Stimulated activated CD4-positive, alpha-beta T cell treated with anti-CD3 and anti-CD28 coated beads, Interleukin-2, amount 100 ng/mL, for 24 hours (primary cell): ENCODE measurements at places on chromosomes 13 and 19.

- no peak for DNase-seq
These were observed 28.6 kb downstream of the PIN1 start for GRCh38 chr19:9863759-9864158.

GRCh38 chr19:3133793-3134116, 2.1 kb upstream of the GNA15 start:
- DNase-seq = no peak

DNA sequence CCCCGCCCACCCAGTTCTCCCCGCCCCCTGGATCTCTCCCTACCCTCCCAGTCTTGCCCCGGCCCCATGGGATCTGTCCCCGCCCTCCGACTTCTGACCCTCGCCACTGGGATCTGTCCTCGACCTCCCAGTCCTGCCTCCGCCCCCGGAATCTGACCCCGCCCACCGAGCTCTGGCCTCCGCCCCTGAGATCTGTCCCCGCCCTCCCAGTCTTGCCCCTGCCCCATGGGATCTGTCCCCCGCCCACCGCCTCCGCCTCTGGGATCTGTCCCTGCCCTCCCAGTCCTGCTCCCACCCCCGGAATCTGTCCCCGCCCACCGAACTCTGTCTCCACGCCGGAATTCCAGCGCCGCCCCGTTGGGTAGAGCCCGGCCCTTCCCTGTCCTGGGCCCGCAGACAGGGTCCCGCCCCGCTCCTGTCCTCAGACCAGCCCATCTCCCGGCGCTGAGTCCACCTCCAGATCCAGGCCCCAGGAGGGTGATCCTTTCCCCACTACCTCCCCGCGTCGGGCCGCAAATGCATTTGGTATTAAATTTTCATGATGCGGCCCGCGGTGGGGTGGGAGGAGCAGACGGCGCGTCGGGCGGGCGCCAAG, 1.5 kb upstream of the SLC17A7 start:
- peak; percentile 66 for DNase-seq

DNA sequence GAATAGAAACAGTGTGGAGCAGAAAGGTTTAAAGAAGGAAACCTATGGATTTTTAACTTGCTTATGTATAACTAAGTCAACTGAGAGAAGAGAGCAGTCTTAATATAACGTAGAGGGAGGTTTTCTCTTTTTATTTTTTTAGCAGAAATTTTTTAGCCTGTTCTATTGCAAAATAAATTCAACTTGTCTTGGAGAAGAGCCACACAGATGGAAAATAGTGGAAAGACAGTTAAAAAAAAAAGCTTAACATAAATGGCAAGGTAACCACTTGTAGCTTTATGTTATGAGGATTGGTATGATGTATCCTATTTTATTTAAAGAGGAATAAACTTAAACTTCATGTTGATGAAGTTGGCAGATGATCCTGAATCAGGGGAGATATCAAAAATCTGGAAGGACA, 312.4 kb downstream of the SHISA2 start:
- no peak for DNase-seq

DNA sequence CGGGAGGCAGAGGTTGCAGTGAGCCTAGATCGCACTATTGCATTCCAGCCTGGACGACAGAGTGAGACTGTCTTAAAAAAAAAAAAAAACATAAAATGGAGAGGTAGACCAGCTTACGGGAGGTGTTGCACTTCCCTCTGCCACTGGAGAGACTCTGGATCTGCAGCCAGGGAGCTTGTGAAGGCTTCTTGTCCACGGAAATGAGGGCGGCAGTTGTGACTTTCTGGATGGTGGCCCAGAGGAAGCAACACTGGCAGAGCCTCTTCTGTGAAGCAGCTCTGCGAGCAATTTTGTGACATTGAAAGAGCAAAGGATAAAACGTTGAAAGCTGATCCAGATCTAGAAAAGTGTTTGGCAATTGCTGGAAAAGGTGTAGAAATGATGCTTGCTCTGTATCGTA, 10.4 kb downstream of the SPINT2 start:
- DNase-seq = no peak

- no peak for DNase-seq
These were observed 9.8 kb downstream of the KBTBD6 start for GRCh38 chr13:41122838-41123237.

- no peak for DNase-seq
These were observed 6.1 kb downstream of the ZNF548 start for GRCh38 chr19:57395710-57396109.

GRCh38 chr19:6100284-6100915, 9.9 kb downstream of the RFX2 start:
- DNase-seq = peak; percentile 34

DNA sequence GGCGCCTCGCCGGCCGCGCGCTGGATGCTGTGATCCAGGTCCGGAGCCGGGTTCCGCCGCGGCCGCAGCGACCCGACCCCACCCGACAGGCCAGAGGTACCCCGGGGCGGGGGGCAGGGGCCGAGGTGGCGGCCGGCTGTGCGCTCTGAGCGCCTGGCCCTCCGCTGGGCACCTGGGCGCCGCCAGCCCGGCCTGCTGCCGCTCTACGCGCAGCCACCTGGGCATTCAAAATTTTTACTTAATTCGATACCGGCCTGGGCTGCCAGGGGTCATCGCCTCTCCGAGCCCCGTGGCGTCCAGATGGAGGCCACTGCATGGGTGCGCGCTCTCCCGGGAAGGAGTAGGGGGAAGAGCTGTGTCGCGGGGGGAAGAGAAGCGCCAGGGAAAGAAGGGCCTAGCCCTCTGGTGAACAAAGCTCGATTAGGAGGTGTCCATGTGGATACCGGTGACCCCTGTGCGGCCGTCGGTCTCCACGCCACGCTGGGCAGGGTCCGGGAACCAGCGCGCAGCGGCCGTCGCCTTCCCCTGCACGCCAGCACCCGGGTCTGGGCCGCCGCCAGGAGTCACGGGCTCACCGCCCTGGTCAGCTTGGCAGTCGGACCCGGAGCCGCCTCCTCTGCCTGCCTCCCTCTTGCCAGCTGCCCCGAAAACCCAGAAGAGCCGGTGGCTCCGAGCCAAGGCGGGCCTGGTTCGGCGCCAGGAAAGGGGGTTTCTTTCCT, 666 bp downstream of the BIVM start:
- no peak for DNase-seq

- DNase-seq = peak; percentile 37
These were observed at the start of gene ZBTB32 for GRCh38 chr19:35704218-35704617. Gene ZBTB32, plus strand, starts transcription at chr19:35704558. Its CDS starts 10,069 bp downstream, at chr19:35714627.

GRCh38 chr19:47143322-47144073, 12.9 kb downstream of the SAE1 start:
- DNase-seq = no peak

DNA sequence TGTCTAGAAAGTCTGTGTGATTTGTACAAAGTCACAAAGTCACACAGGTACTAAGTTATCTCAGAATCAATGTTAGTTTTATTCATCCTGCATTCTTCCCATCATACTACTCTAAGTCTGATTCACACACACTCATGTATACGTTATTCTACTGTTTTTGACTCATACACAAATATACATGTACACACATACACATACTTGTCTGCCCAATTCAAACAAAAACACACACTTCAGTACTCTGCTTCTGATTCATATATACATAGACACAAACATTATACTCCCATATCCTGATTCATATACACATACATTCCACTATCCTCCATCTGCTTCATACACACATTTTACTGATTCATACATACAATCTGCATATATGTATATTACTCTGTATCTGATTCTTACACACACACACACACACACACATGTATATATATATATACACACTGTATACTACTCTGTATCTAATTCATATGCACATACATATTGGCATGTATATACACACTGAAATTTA, 69.3 kb downstream of the KLF12 start:
- no peak for DNase-seq

DNA sequence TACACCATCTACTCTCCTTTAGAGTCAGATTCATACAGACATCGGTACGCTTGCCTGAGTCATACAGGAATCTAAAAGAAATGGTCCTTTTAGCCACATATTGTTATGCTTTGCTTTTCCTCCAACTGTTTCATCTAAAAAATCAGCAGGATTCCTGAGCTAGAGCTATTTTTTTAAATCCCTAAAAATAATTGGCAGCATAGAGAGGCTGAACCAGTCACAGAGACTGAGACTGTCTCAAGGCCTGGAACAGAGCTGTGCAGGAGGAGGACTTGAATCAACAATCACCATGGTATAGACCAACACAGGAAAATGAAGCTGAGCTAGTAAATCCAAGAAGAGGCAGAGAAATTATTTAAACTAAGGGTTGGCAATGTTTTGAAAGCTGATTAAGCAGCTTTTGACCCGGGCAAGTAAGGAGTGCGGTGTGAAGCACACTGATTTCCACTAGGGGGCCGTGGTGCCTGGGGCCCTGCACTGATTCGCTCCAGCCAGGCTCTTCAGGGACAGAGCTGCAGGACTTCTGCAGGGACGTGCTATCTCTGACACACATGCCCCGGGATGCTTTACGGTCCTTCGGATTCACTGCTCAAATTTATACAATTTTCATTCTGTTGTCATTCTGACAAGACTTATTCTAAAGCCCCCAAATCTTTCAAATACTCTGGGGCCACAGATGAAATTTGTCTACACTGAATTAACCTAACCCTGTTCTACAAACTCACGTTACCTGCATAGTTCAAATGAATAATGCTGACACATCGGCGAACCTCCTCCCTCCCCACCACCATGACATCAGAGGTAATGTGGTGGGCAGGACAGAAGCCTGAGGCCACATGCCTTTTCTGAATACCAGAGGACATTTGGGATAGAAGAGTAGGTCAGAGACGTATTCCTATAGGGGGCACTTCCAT, 87.6 kb upstream of the SLC15A1 start:
- peak; percentile 61 for DNase-seq

DNA sequence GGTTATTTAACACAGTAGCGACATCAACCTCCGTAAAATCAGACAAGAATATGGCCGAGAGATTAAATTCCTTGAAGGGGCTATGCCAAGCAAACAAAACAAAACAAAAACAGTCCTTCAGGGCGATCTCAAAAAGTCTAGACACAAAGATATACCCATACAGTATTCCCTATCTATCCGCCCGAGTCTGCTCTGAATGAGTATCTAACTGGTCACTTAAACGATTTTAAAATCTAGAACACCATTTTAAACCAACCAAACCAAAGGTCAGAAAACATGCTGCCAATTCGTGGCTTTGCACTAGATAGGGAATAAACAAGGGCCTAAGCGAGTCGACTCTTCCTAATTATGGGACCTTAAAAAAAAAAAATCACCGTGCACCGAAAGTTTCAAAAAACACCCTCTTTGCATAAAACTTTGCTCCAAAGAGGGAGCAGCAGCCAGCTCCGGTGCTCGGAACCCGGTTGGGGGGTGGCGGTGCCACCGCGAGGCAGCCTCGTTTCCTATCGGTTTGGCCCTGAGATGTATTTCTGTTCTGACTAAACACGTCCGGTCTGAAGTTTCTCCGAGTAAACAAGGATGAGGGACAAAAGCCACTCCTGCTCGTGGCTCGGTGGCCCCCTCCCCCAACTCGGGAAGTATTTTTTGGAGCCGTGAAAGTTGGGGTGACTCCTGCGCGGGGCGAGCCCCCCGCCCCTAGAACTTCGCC, 1.8 kb downstream of the HMGB1 start:
- DNase-seq = peak; percentile 78

GRCh38 chr13:99307648-99308339, 595 bp upstream of the GPR183 start:
- peak; percentile 81 for DNase-seq

GRCh38 chr19:54209811-54210494, 9.3 kb downstream of the RPS9 start:
- DNase-seq = no peak
